ENCODE measurements at places on chromosomes 4 and X.

- DNase-seq = peak; percentile 16
Observed at GRCh38 chr4:82639971-82640370, 78.2 kb upstream of the TMEM150C start.

DNA sequence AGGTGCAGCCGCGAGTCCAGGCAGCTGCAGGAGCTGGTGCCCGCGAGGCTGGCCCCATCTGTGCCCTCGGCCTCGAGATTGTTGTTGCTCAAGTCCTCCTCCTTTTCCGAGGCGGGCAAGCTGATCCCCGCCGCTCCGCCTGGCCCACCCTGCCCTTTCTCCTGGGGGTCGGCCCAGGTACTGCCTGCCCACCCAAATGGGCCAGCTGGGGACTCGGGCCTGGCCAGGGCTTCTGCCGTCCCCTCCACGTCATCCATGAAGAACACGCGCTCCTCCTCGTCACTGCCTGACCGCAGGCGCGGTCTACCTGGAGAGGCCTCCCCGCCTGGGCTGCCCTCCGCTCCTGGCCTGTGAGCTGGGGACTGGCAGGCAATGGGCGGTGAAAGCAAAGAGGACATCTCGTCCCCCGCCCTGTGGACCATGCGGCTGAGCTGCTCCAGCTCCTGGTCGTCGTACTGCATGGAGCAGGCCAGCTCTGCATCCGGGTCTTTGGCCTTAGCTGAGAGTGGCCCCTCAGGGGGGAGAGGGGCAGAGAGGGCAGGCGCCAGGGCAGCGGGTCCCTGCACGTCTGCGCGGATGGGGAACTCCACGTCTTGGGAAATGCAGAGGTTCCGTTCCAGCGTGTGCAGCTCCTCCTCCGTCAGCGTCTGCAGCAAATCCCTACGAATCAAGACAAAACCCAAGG is 43.1 kb upstream of the MXD4 start:
- no peak for DNase-seq

GRCh38 chr4:94390804-94391410 is 48.3 kb upstream of the HPGDS start:
- no peak for DNase-seq

DNA sequence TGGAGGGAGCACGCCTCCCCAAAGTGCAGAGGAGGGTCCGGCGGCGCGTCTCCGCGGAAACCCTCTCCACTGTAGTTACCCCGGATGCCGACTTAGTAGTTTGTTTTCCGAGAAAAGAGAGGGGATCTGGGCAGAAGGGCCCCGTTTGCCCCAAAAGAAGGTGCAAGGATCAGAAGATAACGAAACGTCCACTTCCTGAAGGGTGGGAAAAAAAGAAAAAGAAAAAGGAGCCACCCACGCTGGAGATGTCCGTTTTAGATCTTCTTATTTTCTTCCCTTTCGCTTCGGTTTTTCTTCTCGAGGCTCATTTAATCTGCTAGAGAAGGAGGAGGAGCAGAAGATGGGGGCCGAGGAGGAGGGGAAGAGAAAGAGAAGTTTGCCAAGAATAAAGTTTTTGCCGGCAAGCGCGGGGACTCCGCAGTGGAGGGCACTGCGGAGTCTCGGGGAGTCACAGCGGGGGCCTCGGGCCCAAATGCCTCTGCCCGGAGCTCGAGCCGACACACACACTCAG is 517 bp downstream of the LEF1 start:
- DNase-seq = no peak

DNA sequence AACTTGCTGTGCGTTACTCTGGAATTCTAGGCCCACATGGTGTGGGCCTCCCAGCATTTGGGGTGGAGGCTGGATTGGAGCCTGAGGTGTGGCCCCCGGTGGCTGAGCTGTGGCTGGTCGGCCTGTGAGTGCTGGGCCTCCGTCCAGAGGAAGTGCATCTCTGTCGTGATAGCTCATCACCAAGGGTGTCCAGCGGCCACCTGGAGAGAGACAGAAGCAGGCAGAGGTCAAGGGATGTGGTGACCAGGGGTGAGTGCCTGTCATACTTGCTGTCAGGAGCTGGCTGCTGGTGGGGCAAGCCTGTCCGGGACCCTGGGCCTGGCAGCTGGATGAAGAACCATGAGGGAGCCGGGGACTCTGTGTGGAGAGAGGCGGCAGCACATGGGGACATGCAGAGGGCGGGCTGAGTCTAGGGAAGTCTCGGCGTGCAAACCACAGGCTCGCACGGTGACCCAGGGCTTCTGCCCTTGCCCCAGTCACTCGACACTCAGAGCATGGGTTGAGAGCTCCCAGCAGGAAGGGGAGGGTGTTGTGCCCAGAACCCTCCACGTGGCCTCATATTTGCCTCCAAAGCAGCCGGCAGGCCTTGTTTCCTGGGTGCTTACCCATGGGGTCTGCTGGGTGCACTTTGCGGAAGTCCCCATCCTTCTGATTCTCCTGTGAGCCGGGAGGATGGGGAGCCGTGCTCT is 6.2 kb downstream of the SORCS2 start:
- DNase-seq = no peak

DNA sequence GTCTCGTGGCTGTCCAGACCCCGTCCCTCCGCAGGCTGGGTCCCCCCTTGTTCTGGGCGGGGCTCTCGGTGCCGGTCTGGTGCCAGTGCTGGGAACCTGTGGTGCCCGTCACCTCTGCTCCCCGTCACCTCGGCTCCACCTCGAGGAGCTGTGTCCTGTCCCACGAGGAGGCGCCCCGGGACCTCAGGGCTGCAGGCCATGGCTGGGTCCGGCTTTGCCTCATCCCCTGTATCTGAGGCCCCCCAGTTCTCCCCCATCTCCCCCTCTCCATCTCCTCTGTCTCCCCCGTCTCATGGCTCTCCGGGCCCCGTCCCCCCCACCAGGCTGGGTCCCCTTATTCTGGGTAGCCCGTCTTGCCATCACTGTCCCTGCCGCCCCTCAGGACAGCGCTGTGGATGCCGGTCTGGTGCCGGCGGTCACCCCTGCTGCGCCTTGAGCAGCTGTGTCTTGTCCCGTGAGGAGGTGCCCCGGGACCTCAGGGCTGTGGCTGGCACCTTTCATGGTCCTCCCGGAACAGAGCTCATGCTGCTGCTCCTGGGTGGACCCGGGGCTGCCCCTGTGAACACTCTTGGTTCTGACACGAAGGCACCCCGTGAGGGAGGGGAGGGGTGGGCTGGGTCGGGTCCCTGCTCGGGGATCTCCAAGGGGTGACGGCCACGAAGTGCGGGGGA is 13.4 kb upstream of the GTPBP6 start:
- no peak for DNase-seq

DNA sequence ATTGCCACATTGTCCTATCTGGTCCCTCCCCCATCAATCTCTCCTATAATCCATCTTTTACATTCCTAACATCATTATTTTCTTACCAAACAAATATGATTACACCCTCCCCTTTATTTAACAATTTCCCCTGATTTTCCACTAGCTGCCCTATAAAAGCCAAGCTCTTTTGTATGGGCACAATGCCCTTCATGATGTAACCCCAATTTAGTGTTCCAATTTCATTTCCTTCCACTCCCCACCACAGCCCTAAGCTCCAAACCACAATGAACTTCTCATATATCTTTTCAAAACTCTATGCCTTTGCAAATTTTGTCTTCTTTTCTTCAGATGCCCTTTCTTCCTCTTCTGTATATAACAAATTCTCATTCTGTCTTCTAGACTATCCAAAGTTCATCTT is 39.5 kb upstream of the PTPN13 start:
- DNase-seq = no peak

DNA sequence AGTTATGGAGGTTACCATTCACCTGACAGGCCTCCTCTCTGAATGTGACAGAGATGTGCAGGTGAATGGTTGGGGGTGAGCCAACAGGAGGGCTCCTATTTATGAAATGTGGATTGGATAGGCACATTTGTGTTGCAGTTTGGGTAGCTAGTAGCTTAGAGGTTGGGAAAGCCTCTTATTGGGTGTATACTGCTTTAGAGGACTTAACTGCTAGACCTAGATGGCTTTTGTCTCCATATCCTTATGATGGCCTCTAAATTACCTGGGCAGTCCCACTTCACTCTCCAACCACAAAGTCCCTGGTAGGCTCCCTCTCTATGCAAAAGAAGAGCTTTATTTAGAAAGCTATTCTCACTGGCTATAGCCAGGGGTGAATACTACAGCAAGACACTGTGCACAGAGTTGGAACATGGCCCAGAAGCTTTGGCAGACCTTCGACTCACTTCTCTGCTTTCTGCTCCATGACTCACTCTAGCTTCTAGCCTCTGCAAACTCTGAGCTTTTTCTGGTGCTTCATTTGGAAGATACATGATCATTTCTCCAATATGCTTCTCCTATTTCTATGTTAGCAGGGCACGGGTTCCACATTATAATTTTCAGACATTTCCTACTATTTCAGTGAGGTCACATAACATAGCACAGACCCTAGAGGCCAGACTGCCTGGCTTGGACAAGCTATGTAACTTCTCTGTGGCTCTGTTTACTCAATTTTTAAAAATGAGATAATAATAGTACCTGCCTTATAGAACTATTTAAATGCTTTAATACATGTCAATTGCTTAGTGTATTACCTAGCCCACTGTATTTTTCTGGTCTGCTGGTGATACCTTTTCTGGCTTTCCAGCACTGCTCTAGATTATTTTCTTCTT is 6.0 kb upstream of the VGLL1 start:
- peak; percentile 42 for DNase-seq

DNA sequence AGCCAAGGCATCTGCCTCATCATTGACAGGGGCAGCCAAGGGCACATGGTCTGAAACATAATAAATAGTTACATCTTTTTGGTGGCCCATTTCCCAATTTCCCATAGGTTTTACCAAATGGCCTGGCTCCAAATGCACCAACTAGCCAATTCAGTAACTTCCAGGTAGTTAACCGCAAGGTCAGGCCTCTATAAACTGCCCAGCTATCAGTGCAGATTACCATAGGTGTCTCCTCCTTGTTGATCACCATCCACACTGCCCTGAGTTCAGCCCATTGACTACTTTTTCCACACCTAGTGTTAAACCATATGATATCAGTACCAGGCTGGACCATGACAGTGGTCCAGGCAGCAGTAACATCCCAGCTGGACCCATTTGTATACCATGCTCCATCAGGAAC is 1145.1 kb upstream of the POU3F4 start:
- DNase-seq = no peak

- DNase-seq = no peak
Observed at GRCh38 chrX:30819080-30819479, 70.0 kb downstream of the TAB3 start.

DNA sequence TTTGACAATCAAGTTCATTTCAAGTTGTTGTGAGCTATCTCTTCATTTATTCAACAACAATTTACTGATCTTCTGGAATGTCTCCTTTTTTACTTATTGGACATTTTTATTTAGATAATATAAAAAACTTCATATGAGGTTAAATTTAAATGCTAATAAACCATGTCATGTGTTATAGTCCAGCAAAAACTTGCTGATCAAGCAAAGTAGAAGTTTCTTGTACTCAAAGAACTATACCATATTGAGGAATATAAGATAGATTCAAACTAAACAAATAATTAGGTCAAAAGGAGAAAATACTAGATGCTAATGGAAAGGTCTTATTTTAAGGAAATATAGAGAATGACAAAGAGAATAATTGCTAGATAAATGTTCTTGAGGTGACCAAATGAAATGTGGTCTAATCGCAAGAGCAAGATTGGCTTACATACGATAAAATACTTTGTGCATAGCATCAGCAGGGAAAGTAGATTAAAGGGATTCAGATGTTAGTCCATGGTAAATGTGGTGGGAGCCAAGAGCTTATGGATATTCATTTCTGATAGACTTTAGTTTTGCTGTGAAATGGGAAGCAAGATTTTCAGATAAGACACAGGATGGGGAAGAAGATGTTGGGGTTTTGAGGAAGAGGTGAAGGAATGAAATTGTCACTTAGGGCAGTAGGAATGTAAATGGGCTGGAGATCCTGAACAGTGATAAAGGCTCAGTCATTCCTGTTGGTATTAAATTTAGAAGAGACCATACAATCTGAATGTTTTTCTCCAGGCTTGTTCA is 229.5 kb downstream of the MAPK10 start:
- no peak for DNase-seq

GRCh38 chrX:25219480-25219879 is 203.7 kb upstream of the ARX start:
- DNase-seq = no peak

DNA sequence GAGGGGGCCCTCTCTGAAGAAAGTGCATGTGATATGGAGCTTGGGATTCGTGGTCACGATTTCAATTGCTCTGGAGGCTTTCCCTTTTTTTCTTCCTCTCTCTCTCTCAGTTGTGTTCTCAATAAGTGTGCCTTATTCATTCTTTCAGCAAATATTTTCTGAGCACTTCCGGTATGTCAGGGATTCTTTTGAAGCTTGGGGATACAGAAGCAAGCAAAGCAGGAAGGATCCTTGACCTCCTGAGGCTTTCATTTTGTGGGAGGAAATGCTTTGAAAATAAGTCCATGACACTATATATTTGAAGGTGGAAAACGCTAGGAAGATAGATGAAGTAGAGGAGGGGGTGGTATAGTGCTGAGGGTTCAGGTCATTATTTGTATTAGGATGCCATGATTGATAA is 12.6 kb upstream of the GABRE start:
- no peak for DNase-seq
